ENCODE measurements at places on chromosomes 6 and 20.
A peak's percentile ranks its signal among the peaks of the same experiment; 100 is the strongest.

GRCh38 chr6:130933712-130934200 lies 106.5 kb downstream of the SMLR1 start:
- DNase-seq = no peak

DNA sequence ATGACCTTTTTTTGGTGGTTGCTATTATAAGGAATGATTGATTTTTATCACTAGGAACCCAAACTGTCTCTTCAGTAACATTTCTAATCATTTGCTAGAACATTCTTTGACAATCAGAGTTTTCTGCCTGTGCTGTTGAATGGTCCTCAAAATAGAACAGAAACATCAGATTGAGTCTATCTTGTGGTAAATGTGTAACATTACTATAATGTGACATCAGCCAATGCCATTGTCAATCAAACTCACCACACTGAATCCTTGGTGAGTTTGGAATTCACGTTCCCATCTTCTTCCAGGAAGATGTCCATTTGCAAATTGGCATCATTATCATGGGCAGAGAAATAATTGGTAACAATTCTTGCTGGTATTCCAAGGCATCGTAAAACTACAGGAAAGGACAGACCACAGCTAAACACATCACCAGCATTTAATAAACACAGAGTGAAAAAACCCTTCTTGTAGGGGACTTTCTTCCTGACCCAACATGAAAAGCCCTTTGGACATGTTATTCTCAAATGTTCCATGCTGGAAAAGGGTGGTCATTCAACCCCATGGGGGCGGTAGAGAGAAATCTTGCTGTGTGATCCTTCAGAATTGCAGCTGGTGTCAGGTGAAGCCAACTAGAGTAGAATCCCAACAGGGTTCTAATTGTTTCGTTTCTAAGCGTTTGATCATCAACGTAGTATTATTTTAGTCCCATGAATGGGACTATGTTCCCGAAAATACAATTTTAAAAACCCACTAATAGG lies 98.5 kb downstream of the F13A1 start:
- peak; percentile 89 for DNase-seq

- no peak for DNase-seq
Observed at GRCh38 chr6:100232781-100233573, 231.7 kb downstream of the SIM1 start.

- no peak for DNase-seq
Observed at GRCh38 chr6:100573166-100573565, 108.4 kb upstream of the SIM1 start.

GRCh38 chr6:22150368-22151035 lies 146.3 kb downstream of the PRL start:
- DNase-seq = no peak

DNA sequence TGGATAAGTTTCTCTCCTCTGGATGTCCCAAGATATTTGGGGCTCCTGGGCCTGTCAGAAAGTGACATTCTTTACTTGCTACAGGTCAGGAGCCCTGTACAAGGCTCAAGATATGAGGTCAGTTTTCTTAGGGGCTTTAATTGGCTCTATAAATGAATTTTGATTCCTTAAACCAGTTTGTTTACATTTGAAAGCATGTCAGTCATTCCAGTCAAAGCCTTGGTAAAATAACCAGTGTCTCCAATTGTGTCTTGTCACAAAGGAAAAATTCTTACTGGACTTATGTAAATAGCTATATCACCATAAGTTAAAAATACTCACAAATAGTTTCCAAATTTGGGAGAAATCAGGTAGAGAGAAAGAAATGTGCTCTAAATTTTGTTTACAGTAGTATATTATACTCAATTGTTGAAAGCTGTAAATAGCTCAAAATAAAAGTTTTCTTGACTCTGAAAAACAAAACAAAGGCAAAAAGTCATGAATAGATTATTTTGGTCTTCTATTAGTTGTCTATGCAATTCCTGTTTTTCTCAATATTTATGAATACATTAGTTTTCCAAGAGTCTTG lies 22.9 kb downstream of the RNF182 start:
- DNase-seq = no peak

DNA sequence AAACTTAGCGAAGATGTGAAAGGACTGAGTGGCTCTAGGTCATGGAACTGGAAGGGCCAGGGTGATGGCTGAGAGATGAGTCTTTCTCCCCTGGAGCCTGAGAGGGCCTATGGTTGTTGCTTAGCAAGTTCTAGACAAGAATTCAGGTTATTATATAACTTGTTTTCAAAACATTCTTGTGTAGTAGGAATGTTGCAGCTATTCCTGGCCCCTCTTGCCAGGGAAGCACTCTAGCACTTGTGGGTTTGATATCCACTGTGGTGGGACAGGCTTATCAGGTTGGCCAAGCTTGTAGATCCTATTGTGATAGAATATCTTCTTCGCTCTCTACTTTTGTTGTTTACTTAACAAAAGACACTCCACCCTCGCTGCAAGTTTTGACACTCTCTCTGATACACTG lies 211.8 kb upstream of the CITED2 start:
- DNase-seq = no peak

- DNase-seq = no peak
Observed at GRCh38 chr6:24874776-24875533, 60.8 kb downstream of the RIPOR2 start.

DNA sequence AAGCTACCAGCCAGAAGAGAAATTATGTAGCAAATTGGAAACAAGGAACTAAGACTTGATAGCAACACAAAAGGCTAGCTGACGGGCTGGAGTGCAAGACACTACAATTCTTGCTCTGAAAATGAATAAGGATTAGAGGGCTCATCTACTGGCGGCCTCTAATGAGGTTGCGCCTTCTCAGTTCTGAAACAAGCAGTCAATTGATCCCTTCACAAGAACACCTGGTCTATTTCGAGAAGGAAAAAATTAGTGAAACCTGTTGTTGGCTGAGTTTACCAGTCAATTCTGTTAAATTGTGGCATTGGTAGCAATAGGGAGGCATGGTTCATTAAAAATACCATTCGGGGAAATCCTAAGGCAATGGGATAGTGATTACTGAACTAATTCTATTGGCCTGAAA lies 74.8 kb upstream of the JARID2 start:
- DNase-seq = no peak

DNA sequence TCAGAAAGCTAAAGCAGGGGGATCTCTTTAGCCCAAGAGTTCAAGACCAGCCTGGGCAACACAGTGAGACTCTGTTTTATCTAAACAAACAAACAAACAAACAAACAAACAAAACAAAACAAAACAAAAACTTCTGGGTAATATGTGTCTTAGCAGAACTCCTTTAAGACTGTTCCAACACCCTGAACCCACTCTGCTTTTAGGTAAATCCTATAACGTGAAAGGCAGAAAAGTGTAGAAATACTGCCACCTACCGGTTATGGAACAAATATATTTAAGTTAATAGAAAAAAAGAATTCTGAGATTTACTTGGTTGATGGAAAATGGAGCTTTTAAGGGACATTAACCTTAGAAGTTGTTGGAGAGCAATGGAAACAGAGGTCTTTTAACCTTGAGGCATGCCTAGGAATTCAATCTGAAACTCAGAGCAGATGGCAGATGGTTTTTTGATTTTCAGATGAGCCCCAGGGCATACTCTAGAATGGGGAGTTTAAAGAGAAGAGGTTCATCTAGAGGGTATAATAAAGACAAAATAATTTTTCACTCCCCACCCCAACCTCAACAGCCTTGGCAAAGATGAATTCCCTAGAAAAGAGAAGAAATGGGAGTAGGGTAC lies 38.5 kb downstream of the SOD2 start:
- no peak for DNase-seq

DNA sequence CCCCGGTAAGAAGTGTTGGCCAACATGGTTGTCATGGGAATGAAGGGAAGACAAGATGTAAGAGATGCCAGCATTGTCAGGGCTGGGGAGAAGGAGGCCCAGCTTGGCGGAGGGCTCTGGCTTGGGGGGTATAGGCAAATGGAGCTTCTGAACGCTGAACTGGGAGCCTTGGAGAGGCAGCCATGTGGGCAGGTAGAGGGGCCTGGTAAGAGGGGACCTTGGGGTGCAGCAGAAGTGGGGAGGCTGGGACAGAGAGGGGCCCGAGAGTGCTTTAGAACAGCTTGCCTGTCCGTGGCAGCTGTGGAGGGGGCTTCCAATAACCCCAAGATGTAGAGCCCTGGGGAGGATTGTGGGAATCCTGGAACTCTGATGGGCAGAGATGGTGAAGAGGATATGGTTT lies 3.0 kb downstream of the SLC22A1 start:
- peak; percentile 17 for DNase-seq

DNA sequence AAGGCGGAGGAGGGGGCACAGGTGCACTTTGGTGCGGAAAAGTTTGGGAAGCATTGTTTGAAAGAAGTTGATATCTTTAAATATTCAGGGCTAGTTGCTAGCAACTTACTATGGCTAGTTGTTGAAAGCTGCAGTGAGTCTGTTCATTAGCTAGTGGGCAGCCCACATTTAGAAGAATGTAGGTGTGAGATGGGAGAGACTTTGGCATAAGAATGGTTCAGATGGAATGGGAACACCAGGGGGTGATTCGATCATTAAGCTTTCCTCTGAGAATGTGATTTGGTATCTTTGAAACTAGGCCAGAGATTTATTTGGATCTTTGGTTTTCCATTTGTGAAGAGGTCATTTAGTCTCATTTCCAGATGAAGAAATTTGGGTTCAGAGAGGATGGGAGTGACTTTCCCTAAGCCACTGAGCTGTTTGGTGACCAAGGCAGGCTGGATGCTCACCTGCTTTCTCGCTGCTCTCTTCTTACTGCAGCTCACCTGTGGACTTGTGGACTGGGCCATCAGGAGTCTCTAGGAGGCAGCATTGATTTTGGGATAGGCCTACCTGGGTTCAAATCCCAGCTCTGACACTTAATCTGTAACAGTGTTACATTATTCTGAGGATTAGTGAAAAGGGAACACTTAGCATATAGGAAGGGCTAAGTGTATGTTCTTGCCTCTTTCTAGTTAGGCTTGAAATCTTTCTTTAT lies 62.9 kb downstream of the CARMIL1 start:
- DNase-seq = no peak

DNA sequence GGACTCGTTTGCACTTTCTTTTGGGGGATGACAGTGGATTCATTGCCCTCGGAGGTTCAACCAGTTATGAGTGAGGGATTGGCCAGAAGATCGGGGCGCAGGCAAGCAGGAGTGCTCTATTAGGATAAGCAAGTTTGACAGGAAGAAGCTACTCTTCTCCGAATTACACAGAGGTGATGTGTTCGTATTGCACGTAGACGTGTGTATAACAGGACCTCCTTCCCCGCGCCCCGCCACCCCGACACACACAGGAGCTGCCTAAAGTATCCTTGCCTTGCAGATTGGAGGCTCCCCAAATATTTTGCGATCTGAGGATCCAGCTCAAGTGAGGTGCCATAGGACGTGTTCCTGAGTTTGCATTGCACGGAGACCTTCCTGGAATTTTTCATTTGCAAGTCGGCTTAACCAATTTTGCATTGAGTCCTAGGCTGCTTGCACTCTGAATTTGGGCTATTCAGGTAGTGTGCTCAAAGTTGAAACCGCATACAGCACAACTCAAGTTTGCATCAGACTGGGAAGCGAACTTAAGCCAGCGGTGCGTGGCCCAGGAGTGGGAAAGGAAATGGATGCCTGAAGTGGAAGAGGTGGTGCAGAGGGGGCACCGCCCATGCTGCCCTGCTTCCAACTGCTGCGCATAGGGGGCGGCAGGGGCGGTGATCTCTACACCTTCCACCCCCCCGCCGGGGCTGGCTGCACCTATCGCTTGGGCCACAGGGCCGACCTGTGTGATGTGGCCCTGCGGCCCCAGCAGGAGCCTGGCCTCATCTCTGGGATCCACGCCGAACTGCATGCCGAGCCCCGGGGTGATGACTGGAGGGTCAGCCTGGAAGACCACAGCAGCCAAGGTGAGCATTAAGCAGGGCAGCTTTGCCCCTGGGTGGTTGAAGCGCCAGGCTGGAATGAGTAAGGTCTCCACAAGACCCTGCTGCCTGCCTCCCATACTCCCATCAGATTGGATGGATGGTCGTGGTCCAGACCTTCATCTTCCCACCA lies 770 bp downstream of the TCF19 start:
- DNase-seq = peak; percentile 84

GRCh38 chr6:149271348-149272340 lies 45.9 kb upstream of the TAB2 start:
- no peak for DNase-seq

DNA sequence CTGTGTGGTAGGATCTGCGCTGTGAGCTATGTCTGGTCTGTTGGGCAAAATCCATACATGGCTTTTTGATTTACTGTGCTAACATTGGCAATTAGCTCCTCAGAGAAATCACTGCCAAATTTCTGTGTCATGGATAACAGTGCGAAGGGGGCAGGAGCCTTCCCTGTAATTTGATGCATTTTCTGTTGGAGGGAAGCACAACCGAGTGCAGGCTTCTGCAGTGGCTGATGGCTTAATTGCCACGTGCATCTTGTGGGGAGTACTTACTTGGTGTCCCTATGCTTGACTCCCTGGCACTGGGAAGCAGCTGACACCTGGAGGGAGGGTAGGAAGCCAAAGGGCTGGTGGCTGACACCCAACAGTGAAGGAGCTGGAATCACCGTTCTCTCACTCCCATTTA lies 99.3 kb upstream of the PROKR2 start:
- no peak for DNase-seq

- no peak for DNase-seq
Observed at GRCh38 chr6:134768931-134769330, 181.0 kb downstream of the ALDH8A1 start.

- DNase-seq = no peak
Observed at GRCh38 chr6:33445119-33445603, 9.2 kb upstream of the ZBTB9 start.

DNA sequence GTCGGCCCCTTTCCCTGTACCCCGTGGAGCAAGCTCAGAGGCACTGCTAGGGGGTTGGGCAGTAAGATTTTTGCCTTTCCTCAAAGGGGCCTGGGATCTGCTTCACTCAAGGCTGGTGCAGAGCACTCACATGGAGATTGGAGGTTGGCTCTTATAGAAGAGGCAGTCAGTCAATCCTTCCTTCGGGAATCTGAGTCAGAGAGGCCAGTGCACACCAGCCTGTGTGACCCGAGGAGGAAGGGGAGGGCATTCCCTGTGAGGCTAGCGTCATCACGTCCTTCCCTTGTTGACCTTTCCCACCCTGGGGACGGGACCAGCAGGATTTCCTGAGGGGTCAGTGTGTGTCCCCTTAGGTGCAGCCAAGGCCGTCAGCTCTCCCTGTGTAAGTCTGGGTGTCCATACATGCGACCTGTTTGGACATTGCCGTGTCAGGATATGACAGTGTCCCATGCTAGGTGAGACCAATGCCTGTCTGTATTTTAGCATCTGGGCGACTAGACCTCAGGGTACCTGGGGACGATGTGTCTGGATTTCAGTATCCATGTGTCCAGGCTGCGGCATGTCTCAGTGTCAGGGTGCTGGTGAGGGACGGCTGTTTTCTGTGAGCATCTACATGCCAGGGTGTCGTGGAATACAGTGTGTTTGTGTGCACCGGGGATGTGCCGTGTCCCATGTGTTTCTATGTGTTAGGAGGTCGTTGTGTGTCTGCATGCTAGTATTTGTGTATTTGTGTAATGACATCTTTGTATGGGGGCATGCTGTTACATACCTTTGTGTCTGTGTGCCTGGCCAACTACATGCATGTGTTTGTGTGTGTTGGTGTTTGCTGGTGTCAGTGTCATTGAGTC lies 2.8 kb upstream of the ZNF512B start:
- peak; percentile 37 for DNase-seq

Data from endodermal cell (in vitro differentiated cells).